ENCODE measurements at places on chromosomes 11 and 22.

GRCh38 chr11:88849368-88849767 lies 216.4 kb downstream of the GRM5 start:
- no peak for DNase-seq

- DNase-seq = no peak
Measured at GRCh38 chr11:106998916-106999188, 19.4 kb downstream of the GUCY1A2 start.

DNA sequence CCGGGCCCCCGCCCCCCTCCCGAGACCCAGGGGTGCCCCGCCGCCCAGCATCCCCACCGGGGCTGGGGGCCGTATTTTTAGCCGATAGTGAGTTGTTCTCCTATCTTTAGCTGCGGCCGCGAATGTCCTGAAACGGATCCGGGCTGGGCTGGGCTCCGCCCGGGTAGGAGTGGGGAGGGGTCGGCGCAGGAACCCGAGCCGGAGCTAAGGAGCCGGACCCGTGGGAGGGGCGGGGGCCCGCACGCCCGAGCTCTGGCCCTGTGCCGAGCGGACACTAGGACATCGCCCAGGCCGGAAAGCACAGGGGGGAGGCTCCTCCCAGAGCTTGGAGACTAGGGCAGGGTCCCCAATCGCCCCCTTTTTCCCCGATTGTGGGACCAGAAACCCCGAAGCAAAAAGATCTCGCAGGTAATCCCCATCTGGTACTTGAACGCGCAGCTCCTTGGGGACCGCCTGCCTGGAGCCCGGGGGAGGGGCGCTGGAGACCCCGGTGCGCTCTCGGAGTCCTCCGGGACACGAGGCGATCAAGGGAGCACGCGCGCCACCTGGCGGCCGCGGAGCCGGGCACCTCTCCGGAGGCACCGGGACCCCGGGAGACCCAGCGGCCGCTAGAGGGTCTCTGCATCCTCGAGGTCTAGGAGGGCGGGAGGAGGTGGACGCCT lies 669 bp downstream of the CDC42EP2 start:
- DNase-seq = peak; percentile 69

DNA sequence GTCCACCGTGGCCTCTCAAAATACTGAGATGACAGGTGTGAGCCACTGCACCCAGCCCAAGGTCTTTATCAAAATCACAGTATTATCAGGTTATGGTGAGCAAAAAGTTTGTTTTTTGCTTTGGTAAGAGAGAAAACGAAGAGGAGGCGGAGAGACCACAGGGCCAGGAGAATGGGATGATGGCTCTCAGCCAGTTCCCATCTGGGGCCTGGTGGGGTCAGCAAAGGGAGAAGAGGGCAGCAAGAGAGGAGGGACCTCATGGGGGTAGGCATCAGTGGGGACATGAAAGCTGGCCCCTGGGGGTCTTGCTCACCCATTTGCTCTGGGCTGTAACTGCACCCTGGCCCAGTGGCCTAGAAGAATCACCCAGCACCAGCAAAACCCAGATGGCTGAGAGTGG lies 190.2 kb downstream of the SHANK2 start:
- no peak for DNase-seq

GRCh38 chr11:129946256-129946655 lies 50.9 kb upstream of the NFRKB start:
- no peak for DNase-seq

DNA sequence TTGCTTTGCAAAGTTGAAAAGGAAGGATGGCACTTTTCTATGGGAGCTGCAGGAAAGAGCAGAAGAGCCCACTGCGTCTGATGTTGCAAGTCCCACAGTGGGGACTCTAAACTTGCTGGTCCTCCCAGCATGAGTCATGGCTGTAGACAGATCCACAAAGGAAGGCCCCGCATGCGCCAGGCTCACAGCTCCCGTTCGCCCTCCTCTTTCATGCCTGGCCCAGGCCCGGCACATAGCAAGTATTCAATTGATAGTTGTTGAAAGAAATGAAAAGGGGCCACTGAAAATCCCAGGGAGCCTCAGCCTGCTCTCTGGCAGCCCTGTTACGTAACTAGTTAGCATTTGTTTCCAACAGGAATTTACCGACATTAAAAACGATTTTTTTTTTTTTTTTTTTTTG lies 18.9 kb downstream of the AP1B1 start:
- DNase-seq = no peak

DNA sequence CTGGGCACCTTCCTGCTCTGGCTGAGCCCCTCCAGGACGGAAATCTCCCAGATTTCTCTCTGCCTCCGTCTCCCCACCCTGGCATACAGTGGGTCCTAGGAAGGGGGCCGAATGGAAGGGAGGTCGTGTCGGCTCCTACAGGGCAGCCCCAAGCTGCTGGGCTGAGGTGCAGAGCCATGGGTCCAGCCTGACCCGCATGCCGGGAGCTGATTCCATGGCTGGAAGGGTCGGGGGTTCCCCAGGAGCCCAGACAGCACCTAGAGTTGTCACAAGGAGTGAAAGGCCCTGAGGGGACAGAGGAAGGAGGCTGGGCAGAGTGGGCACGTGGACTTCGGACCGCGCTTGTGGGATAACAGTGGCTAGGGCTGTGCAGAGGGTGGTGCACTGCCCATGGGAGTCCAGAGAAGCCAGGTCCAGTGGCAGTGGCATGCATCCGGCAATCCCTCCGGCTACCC lies 16.5 kb downstream of the CCND1 start:
- no peak for DNase-seq

GRCh38 chr11:20026629-20027555 lies 133.4 kb downstream of the DBX1 start:
- DNase-seq = no peak

DNA sequence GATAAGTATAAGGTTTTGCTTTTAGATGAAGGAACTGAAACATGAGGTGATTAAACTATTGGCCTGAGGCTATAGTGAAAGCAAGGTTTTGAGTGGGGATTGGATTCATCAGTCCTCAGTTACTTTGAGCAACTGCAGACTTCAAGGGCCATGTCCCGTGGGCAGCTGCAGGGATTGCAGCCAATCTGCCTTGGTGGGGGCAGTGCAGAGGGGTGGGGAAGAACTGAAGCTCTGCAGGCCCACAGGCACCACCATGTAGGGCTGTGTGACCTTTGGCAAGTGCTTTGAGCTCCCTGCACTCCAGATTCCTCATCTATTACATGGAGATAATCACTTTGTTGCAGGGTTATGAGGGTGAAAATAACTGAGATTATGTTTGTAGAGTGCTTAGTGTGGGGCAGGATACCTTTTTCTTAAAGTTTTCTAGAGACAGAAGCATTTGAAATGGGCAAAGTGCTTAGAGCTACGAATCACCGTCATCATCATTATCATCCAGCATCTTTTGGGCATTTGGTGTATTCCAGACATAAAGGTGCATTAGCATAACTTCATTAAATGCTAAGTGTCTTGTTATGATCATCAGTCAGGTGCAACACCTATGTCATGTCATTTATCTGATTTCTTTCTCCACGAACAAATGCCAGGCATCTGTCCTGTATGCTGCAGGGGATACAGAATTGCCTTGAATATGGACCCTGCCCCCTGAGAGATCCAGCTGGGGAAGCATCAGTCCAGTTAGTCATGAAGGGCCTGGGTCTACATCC lies 72.1 kb upstream of the TENM4 start:
- DNase-seq = no peak

DNA sequence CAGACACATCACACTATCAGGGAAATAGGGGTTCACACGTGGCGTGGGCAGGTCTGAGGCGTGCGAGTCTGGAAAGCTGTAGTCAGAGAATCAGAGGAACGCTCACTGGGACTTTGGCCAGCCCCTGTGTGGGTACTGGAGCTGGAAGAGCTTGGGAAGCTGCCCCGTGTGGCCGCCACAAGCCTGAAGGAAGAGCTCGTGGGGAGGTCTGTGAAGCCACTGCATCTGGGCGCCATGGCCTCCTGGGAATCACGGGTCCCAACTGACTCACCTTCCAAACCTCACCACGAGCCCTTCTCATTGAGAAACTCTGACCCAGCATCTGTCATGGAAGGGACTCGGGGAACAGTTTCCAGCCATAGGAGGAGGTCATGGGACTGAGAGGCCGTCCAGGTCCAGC lies 5.9 kb upstream of the MRGPRF start:
- no peak for DNase-seq

- no peak for DNase-seq
Measured at GRCh38 chr11:46003572-46003971, 81.1 kb downstream of the LARGE2 start.

DNA sequence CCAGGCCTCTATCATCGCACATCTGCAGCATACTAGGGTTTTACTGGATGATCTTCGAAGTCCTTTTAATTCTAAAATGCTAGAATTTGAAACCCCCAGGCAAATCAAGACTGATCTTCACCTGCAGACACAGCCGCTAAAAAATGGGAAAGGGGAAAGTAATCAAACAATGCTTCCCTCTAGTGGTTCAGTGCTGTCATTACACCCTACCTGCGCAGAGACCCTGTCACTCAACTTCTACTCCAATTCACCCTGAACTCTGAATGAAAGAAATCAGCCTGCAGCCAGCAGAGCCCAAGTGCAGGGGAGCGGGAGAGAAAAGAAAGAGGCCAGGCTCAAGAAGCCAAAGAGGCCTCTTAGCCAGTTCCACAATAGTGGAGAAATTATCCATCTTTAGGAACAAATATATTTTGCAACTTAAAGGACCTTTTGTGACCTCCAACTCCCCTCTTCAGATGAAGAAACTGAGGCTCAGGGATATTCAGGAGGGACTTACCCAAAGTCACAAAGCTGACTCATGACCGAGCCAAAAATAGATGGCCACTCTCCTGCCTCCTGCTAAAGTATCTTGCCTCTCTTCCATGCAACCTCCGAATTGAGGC lies 33.0 kb downstream of the SERGEF start:
- DNase-seq = peak; percentile 60

DNA sequence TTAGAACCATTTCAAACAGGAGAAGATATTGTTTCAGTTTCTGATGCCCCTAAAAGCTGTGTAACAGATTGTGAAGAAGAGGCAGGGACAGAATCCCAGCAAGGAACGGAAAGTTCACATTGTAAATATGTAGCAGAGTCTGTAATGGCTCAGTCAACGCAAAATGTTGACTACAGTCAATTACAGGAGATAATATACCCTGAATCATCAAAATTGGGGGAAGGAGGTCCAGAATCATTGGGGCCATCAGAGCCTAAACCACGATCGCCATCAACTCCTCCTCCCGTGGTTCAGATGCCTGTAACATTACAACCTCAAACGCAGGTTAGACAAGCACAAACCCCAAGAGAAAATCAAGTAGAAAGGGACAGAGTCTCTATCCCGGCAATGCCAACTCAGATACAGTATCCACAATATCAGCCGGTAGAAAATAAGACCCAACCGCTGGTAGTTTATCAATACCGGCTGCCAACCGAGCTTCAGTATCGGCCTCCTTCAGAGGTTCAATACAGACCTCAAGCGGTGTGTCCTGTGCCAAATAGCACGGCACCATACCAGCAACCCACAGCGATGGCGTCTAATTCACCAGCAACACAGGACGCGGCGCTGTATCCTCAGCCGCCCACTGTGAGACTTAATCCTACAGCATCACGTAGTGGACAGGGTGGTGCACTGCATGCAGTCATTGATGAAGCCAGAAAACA lies 40.8 kb downstream of the IGLL1 start:
- DNase-seq = peak; percentile 71

DNA sequence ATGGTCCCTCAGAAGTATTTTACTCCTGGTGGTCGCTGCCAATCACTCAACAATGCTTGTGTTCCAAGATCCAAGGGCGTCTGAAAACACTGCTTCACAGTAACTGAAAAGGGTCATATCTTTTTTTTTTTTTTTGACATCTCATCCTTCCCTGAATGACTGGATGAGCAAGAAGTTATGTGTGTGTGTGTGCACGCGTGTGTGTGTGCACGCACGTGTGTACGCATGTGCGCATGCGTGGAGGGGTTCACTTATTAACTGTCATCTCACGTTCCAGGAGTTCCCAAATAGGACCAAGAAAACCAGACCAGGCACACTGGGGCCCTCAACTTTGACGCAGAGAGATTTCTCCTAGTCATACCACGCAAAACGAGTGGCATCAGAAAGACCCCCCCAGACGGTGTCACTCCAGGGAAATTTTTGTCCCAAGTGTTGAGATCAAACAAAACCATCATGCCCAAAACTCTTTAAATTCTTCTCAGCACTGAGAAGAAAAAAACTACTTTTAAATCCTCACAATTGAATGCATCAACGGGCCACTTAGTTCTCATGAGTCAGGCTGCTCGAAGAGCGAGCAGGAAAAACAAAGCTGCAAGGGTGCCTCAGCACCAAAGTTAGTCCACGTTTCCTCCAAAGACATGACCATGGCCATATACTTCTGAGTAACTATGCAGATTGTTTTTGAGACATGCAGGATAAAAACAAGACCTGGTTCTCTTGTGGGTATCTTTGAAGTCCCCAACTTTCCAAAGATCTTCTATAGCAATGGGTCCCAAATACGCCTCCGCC lies 12.9 kb downstream of the MN1 start:
- DNase-seq = no peak

DNA sequence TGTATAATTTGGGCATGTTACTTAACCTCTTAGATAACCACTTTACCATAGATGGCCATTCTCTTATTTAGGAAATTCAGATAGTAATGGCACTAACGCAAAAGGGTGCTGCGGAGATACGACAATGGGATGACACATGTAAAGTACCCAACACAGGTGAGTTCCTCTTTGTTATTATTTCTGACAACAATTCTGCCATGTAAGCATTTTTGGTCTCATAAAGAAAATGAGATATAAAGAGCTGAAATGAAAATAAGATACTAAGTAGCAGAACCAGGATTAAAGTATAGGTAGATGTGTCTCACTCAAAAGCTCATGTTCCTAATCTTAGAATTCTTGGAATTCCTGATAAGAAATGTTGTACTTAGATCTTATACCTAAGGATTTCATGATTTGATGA lies 260.2 kb upstream of the CCDC90B start:
- no peak for DNase-seq

Data from hematopoietic multipotent progenitor cell treated with erythropoietin and hydrocortisone succinate and interleukin-3 and kit ligand, for 15 days (in vitro differentiated cells).